ENCODE measurements at places on chromosomes 13 and 19.

DNA sequence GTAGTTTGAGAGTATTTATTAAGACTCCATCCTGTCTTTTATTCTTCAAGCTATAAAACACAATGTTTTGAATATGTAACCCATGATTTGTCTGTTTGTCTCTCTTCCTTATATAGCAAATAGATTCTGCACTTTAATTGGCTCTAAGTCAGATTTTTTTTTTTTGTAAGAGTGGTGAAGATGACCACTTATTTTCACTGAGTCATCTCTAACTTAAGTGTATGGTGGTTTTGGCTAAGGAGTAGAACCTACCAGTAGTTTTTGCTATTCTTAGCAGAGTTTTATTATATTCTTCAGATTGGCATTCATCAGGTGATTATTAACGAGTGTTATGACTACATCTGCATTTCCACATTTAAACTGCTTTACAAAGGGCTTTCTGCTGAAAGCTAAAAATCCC lies 194.7 kb downstream of the LMO7 start:
- DNase-seq = no peak

DNA sequence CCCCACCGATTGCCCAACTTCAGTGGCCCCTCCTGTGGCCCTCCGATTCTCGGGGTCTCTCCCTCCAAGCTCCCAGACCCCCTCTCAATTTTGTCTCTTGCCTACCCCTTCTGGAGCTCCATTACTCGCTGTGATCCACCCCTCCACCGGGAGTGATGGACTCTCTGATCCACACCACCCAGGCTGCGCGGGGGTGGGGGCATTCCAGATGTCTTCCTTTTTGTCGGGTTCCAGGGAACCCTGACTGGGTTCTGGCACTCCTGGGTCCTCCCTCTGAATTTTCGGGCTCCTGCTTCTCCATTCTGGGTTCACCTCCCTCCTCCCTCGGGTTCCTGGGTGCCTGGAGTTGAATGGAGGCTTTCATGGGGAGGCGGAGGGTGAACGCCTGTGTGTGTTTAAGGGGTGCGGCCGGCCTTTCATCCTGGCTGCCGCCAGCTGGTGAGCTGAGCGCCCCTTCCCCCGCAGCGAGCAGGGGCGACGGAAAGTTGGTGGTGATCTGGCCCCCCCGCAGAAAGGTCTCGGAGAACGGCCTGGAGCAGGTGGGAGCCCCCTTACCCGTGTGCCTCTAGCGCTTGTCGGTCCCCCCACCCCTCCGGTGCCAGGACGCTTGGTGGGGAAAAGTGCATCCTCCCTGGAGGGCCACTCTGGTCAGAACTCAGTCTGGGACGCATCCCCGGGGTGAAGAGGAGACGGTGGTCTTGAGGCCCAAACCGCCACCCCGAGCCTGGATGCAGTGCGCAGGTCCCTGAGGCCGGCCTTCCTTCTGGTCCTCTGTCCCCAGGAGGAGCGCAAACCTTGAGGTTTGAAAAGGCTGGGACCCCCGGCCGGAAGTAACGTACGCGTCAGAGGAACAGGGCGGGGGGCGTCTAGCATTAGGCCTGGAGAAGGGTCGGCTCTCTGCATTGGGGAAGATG lies 1.6 kb downstream of the MISP3 start:
- DNase-seq = no peak

DNA sequence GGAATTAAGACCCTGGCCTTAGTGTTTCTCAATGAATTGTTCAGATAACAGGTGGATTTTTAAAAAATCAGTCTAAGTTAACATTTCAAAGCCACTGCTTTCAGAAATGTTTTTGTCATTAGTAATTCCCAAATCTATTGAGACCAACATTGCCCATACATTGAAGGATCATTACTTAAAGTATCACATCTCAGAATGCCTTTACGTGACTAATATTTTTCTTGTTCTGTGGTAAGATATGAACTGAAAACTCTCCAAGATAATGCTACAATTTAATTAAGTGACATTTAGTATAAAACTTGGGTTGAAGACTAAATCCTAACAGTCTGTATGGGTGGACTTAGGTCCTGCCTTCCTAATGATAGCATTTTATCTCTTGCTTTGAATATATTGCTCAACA lies 59.4 kb upstream of the POSTN start:
- no peak for DNase-seq

- no peak for DNase-seq
These were observed 3.1 kb upstream of the SDHAF1 start for GRCh38 chr19:35991731-35992450.

DNA sequence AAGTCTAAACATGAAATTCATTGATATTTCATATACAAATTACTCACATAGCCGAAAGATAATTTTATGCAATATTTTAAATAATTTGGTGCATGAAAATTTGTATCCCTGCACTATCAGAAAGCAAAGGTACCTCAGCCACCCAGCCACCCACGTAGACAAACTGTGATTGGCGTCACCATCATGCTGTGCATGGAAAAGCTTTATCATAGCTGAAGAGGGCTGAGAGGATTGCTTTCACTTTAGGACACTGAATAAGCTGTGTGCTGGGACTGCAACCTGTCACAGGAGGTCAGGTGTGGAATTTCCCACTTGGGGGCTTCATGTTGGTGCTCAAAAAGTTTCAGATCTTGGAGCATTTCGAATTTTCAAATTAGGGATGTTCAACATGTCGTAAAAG lies 96.3 kb downstream of the MYCBP2 start:
- no peak for DNase-seq

DNA sequence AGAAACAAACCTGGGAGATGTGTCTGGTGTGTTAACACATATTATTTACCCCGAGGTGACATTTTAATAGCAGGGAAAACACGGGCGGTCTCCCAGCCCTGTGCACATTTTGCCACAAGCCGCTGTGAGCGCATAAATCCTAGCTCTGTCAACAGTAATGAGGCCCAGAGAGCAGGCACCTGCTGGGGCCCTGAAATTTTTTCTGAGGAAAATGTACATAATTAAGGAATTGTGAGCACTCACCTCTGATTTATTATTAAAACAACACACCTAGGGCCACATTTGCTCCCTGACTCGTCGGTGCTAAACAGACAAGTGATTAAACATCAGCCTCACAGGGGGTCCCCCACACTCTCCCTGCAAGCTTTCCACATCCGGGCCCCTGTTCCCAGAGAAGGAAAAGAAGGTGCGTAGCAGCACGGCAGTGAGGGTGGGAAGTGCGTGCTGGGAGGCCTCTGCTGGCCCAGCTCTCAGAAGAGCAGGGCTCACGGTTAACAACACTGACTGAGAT lies 616.3 kb downstream of the UQCRFS1 start:
- DNase-seq = no peak

GRCh38 chr19:39160523-39160861 lies 34.9 kb downstream of the PAK4 start:
- DNase-seq = no peak

GRCh38 chr13:106143930-106144709 lies 391.3 kb downstream of the EFNB2 start:
- DNase-seq = no peak

DNA sequence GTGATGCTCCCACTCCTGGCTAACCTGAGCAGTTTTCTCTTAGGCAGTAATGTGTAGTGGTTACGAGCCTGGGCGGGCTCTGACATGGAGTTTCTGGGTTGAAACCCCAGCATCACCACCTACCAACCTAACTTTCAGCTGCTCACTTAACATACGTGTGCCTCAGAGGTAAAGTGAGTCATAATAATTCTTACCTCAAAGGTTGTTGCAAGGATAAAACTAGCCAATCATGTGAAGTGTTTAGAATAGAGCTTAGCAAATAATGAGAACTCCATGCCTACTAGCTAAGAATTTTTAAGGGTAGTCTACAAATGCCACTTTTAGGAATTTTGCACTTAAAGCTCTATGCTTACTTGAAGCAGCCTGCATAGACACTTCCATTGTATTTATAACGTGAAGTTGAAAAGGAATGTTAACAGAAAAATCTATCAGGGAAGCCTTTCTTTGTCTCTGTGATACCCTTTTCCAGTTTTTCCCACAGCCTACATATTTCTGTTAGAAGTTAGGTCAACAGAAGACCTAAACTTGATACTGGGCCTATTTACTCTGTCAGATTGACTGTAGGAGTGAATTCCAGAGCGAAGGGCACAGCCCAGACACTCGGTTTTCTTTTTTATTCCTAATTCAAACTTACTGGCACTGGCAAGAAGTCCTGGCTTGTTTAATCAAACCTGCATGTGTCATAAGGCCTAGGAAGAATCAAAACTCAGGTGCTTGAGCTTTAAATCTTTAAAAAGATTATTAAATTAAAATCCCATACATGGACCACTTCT lies 90.7 kb downstream of the FREM2 start:
- no peak for DNase-seq

GRCh38 chr13:99709134-99709533 lies 207.9 kb downstream of the TM9SF2 start:
- no peak for DNase-seq

GRCh38 chr13:59631271-59631670 lies 532.5 kb downstream of the DIAPH3 start:
- no peak for DNase-seq

GRCh38 chr13:113901642-113902041 lies 37.8 kb upstream of the GAS6 start:
- DNase-seq = no peak

DNA sequence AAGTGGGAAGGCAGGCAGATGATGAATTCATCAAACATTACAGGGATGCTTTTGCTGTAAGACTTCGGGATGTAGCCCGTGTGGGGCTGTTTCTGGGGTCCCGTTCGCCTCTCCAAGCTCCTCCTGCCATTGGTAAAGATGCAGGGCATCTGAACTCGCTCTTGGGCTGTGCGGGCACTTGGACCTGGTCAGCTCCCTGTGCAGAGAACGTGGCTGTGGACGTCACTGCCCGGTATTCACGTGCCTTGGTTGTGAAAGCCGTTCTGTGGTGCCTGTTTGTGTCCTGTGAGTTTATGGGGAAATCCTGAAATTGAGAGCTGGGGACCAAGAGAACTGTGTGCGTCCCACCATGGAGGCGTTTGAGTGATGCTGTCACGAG lies 5.4 kb downstream of the TFDP1 start:
- no peak for DNase-seq

DNA sequence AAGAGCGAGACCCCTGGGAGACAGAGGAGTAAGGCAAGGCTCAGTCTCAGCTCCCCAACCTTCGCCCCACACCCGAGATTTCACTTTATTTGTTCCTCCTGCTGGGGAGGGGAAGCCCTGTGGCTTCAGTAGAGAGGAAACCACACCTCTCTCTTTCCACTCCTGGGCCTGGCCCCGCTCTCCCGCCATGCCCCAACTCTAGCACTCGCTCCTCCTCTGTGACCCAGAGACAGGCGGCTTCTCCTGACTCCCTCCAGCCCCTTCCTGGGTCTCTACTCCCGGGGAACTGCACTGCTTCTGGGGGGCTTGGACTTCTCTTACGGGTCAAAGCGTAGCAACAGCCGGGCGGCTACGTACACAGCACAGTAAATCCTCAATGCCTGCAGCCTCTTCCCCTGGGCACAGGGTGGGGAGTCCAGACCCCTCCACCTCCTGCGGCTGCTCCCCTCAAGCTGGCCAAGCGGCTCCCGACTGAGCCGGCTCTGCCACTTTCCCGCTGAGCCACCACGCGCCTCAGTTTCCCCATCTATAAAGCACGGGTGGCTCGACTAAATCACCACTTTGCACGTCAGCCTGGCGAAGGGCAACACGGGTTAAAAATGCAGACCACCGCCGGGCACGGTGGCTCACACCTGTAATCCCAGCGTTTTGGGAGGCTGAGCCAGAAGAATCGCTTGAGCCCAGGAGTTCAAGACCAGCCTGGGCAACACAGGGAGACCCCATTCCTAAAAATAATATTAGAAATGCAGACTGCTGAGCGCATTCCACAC lies 1.4 kb downstream of the RNF126 start:
- DNase-seq = peak; percentile 48

DNA sequence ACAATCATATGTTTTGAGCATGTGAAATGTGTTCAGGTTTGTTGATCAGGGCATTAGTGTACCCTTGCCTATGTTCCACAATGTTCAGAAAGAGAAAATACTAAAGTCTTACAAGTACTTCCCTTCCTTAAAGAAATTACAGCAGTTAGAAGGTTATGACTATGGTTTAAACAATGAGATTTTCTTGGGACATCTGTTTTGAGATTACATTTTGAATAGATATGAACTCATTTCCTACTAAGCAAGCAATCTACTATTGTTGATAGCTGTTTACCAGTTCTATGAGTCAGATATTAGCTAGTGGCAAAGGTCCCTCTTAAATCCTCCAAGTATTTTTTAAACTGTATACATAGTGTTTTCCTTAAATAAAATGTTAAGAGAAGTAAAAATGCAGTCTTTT lies 241.3 kb downstream of the DACH1 start:
- no peak for DNase-seq

DNA sequence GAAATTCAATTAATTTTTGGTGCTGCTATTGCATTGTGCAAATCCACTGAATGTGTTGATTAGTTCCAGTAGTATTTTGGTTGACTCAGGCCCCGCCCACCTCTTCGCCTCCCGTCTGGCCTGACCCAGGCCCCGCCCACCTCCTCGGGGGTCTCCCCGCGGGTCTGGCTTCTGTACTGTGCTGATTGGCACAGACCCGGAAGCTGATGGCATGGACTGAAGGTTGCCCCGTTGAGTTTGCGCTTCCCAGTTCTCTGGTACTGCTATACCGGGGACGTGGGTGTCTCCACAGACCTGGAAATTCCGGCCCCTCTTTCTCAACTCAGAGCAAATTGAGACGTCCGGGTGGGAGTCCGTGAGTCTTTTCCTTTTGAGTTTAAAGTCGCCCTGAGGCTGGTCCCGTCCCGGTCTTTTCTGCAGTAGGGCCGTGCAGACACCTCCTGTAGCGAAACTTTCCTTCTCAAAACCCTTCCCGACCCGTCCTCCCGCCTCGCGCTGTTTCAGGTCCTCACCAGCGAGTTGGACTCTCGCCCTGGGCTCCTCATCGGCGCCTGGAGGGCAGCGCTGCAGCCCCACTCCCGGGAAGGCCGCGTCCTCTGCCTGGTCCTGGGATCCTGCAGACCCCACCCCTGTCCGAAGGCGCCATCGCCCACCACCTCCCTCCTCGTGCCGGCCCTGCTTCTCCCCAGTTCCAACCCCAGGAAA lies 14.8 kb downstream of the ZNF701 start:
- DNase-seq = no peak

- DNase-seq = no peak
These were observed 2.2 kb upstream of the IRS2 start for GRCh38 chr13:109788372-109789111.

DNA sequence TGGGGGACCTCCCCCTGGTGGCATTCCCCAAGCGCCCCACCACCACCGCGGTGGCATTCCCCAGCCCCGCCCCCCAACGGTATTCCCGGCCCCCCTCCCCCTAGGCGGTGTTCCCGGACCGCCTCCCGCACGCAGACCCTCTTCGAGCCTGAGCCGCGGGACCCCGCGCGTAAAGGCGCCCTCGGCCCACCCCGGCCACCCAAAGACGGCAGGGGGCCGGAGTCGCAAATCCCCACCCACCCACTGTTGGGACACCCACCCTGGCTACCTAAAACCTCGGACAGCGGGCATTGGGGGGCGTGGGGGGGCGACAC lies 22.4 kb downstream of the OLFM2 start:
- DNase-seq = no peak

DNA sequence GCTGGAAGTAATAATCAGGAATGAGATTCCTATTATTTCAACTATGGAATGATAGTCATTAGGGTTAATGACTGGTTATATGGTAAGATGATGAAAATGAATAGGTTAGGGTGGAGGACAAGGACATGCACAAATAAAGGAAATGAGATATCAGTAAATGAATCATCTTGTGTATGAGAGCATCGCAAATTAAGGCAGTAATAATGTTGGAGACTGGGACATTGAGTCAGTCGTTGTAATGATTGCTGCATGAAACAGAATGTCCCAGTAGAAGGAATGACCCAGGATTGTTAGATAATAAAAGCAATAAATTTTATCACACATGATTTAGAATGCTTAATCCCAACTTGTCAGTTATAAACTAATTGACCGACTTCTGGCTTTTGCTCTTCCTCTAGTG lies 1733.7 kb upstream of the PCDH20 start:
- no peak for DNase-seq

GRCh38 chr19:33391631-33392249 lies 18.2 kb downstream of the CEBPG start:
- DNase-seq = no peak
